ENCODE measurements at places on chromosomes 1 and 21.

- H3K27ac ChIP-seq: peak overlapping the region; percentile 98
- no peaks in the 10 kb centered on the region for H3K36me3 ChIP-seq
- peak; percentile 100 for DNase-seq
- no peaks in the 10 kb centered on the region for H3K27me3 ChIP-seq
Measured at GRCh38 chr1:233113009-233113879, 162.8 kb downstream of the NTPCR start.

DNA sequence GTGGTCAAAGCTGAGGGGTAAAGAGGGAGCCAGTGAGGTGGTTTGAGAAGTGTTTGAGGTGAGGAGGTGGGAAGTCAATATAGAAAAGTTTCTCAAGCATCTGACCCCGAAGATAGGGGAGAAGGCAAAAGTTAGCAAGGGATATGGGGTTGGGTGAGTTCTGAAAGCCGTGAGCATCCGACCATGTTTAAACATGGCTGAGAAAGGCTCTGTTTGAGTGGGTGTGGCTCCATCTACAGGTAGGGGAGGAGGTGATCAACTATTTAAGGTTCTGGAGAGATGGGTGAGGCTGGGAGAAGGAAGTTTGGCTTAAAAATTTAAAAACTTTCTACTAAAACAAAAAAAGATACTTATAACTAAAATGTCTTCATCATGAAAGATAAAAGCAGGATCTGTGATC lies 273.8 kb downstream of the KCNJ6 start:
- no peak for DNase-seq
- H3K4me3 ChIP-seq: no peak overlapping the region
- no peaks in the 10 kb centered on the region for H3K4me1 ChIP-seq
- no peaks in the 10 kb centered on the region for H3K36me3 ChIP-seq

DNA sequence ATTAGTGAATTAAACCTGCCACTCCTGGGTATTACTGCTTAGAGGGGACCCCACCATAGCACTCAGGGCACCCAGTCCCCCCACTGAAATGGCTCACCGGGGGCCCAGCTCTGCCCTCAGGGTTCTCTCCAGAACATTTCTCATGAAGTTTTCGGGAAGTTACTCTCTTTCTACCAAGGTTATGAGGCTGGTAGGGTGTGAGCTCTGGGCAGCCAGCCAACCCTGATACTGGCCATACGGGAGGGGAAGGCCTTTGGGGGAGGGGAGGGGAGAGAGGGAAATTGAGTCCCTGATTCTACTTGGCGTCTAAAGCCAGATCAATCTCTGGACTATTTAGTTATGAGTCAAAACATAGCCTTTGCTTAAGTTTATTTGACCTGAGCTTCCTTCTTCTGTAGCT lies 12.9 kb upstream of the PDE9A start:
- H3K27ac ChIP-seq: no peak overlapping the region
- peaks cover 5% of the 10 kb centered on the region for H3K4me1 ChIP-seq
- no peaks in the 10 kb centered on the region for H3K36me3 ChIP-seq
- peaks cover 21% of the 10 kb centered on the region for H3K27me3 ChIP-seq

DNA sequence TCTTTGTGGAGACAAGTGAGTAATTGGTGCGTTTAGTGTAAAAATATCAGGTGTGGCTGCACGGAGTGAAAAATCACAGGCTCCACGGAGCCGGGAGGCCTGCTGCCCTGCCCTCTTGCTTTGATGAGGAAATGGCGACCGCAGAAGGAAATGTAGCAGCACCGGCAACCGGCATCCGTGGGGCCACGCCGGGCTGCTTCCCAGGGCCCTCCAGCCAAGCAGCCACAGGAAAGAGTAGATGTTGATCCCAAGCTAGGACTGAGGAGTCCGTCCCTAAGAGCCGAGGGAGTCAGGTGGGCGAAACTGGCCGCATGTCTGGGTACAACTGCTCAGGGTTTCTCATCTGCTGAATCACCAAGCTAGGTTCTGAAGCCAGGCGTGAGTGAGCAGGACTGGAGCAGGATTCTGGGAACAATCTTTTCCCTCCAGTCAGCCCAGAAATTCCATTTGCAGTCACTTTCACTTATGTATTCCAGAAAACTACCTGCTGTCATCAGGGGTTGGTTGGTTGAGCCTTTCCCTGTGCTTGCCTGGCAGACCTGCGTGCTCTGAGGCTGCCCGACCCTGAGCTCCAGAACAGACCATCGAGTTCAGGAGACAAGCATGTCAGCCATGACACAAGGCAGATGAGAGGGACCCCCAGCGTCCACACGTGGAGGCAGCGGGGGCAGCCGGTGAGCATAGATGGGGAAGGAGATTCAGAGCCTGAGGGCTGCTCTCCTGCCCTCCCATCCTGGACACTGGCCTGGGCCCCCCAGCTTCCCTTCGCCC lies 5.8 kb upstream of the ITGB2 start:
- DNase-seq: peak; percentile 37
- H3K36me3 ChIP-seq: no peaks in the 10 kb centered on the region
- peaks cover 38% of the 10 kb centered on the region for H3K4me1 ChIP-seq
- peaks cover 44% of the 10 kb centered on the region for H3K27me3 ChIP-seq
- H3K4me3 ChIP-seq: no peak overlapping the region
- H3K27ac ChIP-seq: no peak overlapping the region

DNA sequence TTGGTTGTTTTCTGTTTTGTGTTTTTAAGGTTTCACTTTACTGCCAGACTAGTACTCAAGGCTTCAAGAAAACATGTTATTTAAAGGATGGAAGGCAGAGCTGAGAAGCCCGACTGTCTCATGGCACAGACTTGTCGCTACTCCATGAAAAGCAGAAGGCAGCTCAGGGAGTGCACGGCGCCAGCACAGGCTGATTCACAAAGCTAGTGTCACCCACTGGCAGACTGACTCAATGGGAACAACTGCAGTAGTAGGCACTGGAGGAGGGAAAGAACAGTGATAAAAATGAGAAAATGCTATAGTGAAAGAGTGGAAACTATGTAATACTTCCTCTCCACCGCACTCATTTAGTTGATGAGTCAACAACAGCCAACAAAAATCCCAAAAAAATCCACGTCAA lies 14.7 kb downstream of the HSF2BP start:
- peak overlapping the region; percentile 35 for H3K27ac ChIP-seq
- no peak overlapping the region for H3K4me3 ChIP-seq
- no peaks in the 10 kb centered on the region for H3K36me3 ChIP-seq
- no peaks in the 10 kb centered on the region for H3K27me3 ChIP-seq
- DNase-seq: peak; percentile 80
- peaks cover 13% of the 10 kb centered on the region for H3K4me1 ChIP-seq

DNA sequence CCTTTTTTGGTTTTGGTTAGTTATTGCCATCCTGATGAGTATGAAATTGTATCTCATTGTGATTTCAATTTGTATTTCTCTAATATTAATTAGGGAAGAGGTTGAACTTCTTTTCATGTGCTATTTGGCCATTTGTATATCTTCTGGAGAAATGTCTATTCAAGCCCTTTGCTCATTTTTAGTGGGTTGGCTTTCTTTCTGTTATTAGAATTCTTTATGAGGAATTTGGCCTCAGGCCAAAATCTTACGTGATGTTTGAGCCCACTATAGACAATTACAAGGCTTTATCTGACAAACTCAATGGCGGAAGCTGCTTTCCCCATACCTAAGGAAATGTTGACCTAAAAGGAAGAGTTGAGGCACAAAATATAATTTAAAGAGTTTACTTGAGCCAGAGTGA lies 32.9 kb downstream of the IVNS1ABP start:
- H3K27me3 ChIP-seq: no peaks in the 10 kb centered on the region
- no peaks in the 10 kb centered on the region for H3K36me3 ChIP-seq
- H3K4me3 ChIP-seq: no peak overlapping the region
- H3K27ac ChIP-seq: no peak overlapping the region

- no peaks in the 10 kb centered on the region for H3K4me1 ChIP-seq
- DNase-seq: no peak
- H3K27me3 ChIP-seq: peaks cover 3% of the 10 kb centered on the region
- no peaks in the 10 kb centered on the region for H3K36me3 ChIP-seq
- H3K27ac ChIP-seq: no peak overlapping the region
- H3K4me3 ChIP-seq: no peak overlapping the region
Measured at GRCh38 chr1:226581650-226582330, 33.2 kb downstream of the STUM start.

DNA sequence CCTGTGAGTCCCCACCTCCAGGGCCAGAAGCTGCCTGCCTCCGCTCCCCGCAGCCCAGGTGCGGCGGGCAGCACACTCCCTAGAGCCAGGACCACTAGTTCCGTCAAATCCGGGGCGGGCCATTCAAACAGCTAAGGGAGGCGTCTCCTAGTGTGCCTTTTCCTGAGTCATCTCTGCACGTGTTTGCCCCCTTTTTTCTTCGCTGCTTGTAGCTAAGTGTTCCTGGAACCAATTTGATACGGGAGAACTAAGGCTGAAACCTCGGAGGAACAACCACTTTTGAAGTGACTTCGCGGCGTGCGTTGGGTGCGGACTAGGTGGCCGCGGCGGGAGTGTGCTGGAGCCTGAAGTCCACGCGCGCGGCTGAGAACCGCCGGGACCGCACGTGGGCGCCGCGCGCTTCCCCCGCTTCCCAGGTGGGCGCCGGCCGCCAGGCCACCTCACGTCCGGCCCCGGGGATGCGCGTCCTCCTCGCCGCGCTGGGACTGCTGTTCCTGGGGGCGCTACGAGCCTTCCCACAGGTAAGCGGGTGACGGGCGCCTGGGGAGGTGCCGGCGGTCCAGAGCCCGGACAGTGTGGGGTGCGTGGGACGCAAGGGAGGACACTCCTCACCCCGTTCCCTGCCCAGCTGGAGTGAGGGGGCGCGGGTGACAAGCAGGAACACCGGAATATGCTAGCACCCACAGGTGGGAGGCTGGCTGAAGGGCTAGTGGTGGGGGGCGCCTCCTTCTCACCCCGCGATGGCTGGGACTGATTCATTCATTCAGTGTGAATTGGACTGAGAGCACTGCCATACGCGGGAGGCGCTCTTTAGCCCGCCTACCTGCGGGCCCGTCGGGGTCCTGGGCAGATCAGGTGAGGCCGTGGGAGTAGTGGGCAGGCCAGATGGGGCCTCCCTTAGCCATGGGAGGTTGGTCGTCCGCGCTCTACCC lies at the start of gene TNFRSF8:
TSS of gene TNFRSF8 (plus strand) at position 163 of the 932 bp plus-strand sequence. CDS start at position 459, 296 bp downstream.
- no peak for DNase-seq
- H3K4me3 ChIP-seq: no peak within 1 kb of the TSS
- peaks cover 45% of the 10 kb centered on the region for H3K27me3 ChIP-seq
- no peaks in the 10 kb centered on the region for H3K36me3 ChIP-seq
- H3K4me1 ChIP-seq: peaks cover 6% of the 10 kb centered on the region

- H3K27ac ChIP-seq: no peak overlapping the region
- DNase-seq: no peak
- H3K4me1 ChIP-seq: no peaks in the 10 kb centered on the region
Measured at GRCh38 chr1:73778471-73778870, 419.5 kb downstream of the LRRIQ3 start.

GRCh38 chr21:46038341-46038829 lies 56.8 kb downstream of the COL6A1 start:
- H3K27ac ChIP-seq: peak overlapping the region; percentile 91
- H3K36me3 ChIP-seq: no peaks in the 10 kb centered on the region
- DNase-seq: no peak
- no peaks in the 10 kb centered on the region for H3K27me3 ChIP-seq
- H3K4me1 ChIP-seq: peaks cover 20% of the 10 kb centered on the region

- no peaks in the 10 kb centered on the region for H3K4me1 ChIP-seq
- no peak overlapping the region for H3K27ac ChIP-seq
- no peak for DNase-seq
- H3K36me3 ChIP-seq: no peaks in the 10 kb centered on the region
- no peak overlapping the region for H3K4me3 ChIP-seq
- H3K27me3 ChIP-seq: no peaks in the 10 kb centered on the region
Measured at GRCh38 chr1:33575324-33575879, 103.0 kb downstream of the ZSCAN20 start.

DNA sequence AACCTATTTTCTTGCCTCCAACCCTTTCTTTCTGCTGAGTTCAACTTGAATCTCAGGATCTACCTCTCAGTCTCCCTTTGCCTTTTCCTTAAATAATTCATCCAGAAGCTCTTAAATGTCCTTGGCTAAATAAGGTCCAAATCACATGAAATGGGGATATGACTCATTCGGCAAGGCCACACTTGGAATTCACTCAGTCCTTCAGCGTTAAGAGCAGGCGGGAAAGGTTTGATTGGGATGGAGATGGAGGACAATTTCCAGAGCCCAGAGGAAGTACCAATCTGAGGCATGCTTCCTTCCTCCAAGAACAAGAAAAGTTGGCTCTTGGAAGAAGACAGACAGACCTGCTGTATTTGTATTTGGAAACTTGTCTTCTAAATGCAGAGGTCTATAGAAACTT lies 128.5 kb downstream of the PROX1 start:
- no peaks in the 10 kb centered on the region for H3K4me1 ChIP-seq
- peaks cover 2% of the 10 kb centered on the region for H3K27me3 ChIP-seq
- DNase-seq: no peak
- no peak overlapping the region for H3K4me3 ChIP-seq
- H3K36me3 ChIP-seq: no peaks in the 10 kb centered on the region
- H3K27ac ChIP-seq: no peak overlapping the region
